OCI-M1 (cell line): ENCODE measurements at places on chromosomes 7 and 10.

DNA sequence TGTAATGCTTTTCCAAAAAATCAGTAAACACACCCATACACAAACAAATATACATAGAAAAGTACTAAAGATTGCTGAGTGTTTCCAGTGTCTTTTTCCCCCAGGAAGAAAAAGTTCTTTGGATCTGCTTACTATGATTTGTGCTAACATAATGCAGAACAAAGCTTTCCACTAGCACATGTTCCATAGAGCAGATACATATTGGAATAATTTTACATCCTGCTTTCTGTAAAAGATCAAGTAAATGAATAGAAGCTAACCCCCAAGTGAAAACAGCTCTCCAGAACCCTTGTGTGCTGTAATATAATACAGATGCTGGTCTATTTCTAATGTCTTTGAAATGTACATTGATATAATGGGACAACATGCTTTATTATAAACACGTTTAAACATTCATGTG, 125.5 kb downstream of the PON1 start:
- no peak for DNase-seq

DNA sequence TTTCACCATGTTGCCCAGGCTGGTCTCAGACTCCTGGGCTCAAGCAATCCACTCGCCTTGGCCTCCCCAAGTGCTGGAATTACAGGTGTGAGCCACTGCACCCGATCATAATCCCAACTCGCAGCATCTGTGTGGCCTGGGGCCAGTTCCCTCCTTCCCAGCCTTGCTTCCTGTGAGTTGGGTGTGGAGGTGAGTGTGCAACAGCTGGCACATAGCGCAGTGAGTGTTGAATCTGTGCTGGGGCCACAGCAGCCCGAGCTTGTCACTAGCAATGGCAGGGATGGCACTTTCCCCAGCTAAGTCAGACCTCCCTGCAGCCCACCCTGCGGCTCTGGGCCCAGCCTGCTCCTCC, 12.2 kb downstream of the TMEM184A start:
- DNase-seq = no peak

GRCh38 chr10:98951269-98952000, 284.2 kb downstream of the HPSE2 start:
- DNase-seq = no peak

- DNase-seq = peak; percentile 58
These were observed 315.7 kb downstream of the TNS3 start for GRCh38 chr7:47266131-47266706.

- no peak for DNase-seq
These were observed 175.3 kb upstream of the TARP start for GRCh38 chr7:38448584-38449234.

GRCh38 chr7:18976715-18977471, 140.5 kb downstream of the TWIST1 start:
- DNase-seq = no peak

GRCh38 chr10:133170092-133170491, 10.1 kb downstream of the KNDC1 start:
- DNase-seq = no peak

GRCh38 chr7:73735528-73735905, 3.1 kb downstream of the ABHD11 start:
- no peak for DNase-seq

DNA sequence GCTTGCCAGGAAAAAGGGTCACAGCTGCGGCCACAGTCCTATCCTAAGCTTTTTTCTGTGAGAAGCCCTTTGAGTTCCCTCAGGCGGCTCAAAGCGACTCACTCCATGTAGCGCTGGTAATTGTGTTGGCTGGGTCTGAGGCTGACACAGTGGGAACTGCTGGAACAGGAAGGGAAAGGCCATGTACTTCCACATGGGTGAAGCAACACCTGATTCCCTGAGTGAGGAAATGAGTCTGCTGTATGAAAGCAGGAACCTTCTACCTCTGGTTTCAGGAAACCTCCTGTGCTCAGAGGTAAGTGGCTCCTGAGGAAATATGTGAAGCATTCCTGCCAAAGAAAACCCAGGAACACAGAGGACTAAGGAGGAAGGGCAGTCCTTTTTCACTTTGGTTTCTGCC, 734.6 kb upstream of the SORCS1 start:
- no peak for DNase-seq

DNA sequence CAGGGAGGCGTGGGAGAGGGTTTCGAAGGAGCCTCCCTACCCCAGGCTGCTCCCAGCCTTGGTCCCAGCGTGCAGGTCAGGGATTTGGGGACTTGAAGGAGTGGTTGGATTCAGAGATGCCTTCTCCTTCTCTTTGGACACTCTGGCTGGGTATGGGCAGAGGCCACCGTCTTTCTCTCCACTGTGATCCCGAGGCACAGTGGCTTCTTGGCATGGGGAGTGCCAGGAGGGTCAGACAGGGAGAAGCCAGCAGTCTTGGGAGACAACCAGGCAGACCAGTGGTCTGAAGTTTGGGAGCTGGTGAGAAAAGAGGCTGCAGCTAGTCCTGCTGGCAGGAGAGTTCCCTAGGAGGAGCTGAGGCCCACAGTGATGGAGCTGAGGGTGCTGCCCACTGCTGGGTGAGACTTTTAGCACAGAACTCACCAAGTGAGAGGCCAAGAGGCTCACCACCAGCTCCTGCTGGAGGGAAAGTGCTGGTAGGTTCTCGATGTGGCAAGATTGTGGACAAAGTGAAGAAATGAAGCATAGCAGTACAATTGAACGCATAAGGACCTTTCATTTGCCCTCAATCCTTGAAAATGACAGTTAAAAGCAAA, 35.2 kb upstream of the WDFY4 start:
- DNase-seq = peak; percentile 32

- no peak for DNase-seq
These were observed 62.4 kb downstream of the DNAJB6 start for GRCh38 chr7:157399086-157399687.

- no peak for DNase-seq
These were observed 20.9 kb upstream of the MGMT start for GRCh38 chr10:129446183-129446581.

- peak; percentile 23 for DNase-seq
These were observed 2.9 kb upstream of the RBM20 start for GRCh38 chr10:110641256-110641655.

DNA sequence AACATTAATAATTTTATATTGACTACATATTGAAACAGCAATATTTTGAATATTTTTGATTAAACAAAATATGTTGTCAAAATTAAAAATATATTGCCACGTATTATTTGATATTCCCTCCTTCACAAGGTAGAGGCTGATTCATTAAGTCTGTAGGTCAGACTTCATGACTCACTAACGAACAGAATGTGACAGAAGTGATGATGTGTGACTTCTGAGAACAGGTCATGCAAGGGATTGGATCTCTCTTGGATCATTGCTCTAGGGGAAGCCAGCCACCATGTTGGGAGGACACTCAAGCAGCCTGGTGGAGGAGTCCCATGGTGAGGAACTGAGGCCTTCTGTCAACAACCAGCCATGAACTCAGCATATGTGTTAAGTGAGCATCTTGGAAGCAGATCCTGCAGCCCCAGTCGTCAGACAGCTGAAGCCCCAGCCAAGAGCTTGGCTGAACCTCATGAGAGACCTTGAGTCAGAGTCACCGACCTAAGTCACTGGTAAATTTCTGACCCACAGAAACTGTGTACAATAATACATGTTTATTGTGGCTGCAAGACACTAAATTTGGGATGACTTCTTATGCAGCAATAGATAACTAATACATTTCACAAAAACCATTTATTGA, 66.6 kb downstream of the HTR5A start:
- no peak for DNase-seq

- peak; percentile 55 for DNase-seq
These were observed 27.4 kb downstream of the PILRA start for GRCh38 chr7:100400656-100401055.

DNA sequence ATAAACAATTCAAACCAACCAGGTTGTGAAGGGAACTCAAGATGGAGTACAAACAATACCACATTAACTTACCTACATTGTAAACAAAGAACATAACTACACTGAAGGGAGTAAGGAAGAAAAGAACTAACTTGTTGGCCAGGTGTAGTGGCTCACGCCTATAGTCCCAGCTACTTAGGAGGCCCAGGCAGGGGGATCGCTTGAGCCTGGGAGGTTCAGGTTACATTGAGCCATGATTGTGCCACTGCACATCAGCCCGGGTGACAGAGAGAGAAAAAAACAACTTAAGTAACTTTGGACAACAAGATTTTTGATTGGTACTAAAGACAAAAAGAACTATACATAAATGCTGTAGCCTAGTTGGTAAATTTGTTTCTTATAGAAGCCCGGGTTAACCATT, 68.8 kb downstream of the TRIL start:
- DNase-seq = no peak

DNA sequence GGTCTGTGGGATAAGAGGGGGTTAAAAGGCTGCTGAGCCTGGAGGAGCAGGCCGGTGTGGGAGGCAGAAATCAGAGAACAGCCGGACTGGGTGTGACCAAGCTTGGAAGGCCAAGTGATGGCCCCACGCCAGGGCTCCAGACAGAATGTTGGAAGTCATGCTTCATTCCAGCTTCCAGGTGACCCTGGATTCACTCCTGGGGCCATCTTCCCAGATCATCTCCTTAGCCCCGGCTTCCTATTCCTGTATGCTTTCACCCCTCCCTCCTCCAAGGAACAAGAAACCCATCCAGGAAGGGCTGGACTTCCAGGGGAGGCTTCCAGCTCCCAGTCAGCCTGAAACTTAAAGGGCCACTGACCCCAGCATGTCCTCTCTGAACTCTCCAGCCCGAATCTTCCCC, 1.0 kb downstream of the INMT start:
- no peak for DNase-seq
